ENCODE measurements at places on chromosomes 4 and X.
A peak's percentile ranks its signal among the peaks of the same experiment; 100 is the strongest.

DNA sequence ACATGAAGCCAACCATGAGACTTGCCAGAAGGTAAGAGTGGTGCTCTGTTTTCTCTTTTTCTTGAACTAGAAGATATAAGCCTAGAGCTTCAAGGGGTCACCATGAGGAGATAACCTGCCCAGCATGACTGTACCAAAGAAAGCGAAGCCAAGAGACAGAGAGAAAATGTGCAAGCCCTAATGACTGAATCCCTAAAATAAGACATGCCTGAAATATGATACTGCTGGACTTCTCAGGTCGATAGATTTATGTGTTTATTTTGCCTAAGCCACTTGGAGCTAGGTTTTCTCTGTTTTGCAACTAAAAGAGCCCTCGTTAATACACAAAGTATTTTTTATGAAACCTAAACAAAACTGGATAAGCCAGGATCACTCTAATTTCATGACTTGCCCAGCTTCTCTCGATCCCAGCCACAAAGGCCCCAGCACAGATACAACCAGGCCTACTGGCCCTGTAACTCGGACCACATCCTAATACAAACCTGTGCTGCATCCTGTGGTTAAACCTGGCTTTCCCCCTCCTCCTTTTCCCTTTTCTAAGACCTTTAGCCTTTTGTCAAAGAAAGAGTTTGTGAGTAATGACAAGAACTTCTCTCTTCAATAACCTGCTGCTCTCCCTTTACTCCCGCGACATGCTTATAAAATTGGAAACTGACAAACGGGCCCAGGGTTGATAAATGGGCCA, 185.8 kb downstream of the APBB2 start:
- no peak for DNase-seq

DNA sequence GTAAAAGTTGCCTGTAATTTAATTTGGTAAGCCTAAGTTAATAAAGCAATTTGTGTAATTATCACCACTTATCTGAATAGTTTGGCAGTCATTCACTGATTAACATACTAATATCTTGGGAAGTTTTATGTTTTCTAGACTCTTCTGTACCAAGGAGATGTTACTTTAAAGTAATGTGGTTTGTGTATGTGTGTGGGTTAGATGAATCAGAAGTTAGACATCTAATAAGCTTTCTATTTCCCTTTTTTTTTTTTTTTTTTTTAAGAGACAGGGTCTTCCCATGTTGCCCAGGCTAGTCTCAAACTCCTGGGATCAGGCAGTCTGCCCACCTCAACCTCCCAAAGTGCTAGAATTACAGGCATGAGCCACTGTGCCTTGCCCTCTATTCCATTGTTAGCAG, 5.3 kb downstream of the SLAIN2 start:
- no peak for DNase-seq

GRCh38 chr4:158146736-158147135, 26.1 kb downstream of the GASK1B start:
- DNase-seq = no peak

DNA sequence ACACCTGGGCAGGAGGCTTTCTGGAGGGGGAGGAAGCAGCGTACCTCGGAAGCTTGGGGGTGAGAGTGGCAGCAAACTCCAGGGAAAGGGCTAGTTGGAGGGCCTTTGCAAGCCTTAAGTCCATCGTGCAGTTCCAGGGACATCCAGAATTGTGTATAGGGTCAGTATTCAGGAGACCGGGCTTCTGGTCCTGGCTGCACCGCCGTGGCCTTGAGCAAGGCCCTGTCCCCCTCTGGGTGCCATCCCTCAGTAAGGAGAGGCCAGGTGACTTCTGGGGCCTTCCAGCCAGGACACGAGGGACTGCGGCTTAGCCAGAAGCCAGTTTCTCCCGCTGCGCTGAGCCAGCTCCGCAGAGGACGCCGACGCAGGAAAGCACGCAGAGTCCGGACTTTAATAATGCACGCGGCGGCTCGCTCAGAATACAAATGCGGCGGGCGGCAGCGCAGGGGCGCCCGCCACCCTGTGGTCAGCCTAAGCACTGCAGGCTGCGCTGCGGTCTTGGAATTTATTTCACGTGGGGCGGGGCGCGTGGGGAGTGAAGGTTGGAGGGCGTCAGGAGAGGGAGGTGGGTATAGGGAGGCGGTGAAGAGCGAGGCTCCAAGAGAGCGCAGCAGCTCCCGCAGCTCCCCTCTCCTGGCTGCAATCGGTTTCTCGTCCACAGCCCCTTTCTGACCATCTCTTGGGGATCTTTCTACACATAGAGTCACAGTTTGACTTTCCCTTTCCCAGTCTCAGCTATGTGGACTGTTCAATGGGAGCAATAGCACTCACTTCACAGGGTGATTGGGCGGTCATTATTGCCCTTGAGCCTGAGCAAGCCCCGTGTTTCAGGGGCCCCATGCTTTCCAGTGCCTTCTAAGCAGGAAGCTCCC, 94.1 kb upstream of the GPR50 start:
- DNase-seq = peak; percentile 23

- DNase-seq = no peak
Measured at GRCh38 chr4:24583451-24584210, 723 bp downstream of the DHX15 start.

DNA sequence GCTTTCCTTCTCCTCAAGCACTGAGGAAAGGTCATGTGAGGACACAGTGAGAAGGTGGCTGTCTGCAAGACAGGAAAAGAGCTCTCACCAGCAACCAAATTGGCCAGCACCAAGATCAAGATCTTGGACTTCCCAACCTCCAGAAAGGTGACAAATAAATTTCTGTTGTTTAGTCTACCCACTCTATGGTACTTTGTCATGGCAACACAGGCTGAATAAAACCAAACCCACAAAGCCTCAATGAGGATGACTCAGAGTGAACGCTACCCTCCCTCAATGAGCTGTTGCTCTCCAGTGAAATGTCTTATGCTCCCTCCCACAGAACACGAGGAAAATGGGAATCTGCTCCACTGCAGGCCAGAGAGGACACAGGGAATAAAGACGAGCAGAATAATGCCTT, 244.1 kb downstream of the RAB28 start:
- DNase-seq = no peak

DNA sequence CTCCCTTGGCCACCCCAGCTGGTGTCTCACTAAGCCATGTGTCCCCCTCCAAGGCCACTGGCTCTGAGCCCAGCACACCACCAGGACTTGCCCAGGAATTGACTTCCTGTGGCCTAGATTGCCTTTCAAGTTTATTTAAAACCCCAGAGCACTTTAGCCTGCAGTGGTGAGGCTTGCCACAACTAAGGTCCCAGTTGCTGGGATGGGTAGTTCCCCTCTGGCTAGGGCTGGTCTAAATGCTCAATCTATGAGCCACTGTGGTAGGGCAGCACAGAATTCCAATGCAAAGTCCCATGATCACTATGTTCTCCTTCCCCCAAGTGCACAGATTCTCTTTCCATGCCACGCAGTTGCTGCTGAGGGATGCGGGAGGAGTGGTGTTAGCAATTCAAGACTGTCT, 61.1 kb upstream of the HCCS start:
- DNase-seq = no peak

GRCh38 chr4:40446839-40447238, 111.7 kb downstream of the CHRNA9 start:
- no peak for DNase-seq

DNA sequence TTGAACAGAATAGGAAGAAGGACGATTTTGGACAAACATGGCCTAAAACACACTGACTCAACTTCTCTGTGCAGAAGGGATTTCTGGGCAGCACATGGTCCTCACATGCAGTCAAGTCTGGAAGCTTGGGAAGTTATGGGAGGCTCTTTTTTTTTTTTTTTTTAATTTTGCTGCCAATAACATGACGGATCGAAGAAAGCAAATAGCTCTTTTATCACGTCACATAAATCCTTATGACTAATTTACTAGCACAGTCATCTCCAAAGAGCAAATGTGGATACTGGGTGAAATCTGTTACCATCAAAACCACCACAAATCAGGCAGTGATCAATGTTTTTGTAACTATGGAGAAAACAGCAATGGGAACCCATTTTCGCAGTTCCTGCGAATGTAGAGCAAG, 193.3 kb upstream of the FAM9B start:
- no peak for DNase-seq

GRCh38 chrX:120456973-120457372, 12.1 kb downstream of the LAMP2 start:
- DNase-seq = no peak

- no peak for DNase-seq
Measured at GRCh38 chr4:165677081-165677480, 196.0 kb upstream of the TLL1 start.

DNA sequence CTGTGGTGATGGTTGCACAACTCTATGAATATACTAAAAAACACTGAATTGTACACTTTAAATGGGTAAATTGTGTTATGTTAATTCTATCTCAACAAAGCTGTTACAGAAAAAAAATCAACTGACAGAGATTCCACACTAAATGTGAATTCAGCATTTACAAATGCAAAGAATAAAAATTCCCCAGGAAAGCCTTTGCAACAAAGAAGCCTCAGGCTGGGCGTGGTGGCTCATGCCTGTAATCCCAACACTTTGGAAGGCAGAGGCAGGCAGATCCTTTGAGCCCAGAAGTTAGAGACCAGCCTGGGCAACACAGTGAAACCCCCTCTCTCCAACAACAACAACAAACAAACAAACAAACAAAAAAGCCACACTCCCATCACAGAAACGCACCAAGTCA, 8.9 kb downstream of the BCLAF3 start:
- no peak for DNase-seq

- no peak for DNase-seq
Measured at GRCh38 chrX:6861456-6861855, 286.1 kb upstream of the STS start.

- DNase-seq = no peak
Measured at GRCh38 chr4:121062521-121062920, 9.8 kb downstream of the NDNF start.

- DNase-seq = no peak
Measured at GRCh38 chr4:184950117-184950830, 68.0 kb upstream of the HELT start.

DNA sequence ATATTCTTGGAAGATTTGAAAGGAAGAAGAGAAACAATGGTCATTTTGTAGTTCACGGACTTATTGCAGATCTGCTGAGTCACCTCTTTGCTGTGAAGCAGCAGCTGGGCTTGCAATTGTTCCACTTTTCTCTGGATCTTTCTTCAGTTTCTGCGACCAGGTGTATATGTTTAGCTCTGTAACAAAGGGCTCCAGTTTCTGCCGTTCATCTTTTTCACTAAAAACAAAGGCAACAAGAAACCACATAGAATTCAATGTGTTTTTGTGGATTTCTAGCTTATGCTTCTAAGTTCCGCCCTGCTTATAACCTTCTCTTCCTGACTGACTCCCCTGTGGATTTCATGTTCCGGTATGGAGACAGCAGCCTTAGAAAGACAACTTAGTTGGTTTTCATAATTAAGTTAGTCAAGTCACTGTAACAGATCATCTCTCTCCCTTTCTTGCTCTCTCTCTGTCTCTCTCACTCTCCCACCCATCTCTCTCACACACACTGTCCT, 121.6 kb upstream of the EPHA5 start:
- DNase-seq = no peak

DNA sequence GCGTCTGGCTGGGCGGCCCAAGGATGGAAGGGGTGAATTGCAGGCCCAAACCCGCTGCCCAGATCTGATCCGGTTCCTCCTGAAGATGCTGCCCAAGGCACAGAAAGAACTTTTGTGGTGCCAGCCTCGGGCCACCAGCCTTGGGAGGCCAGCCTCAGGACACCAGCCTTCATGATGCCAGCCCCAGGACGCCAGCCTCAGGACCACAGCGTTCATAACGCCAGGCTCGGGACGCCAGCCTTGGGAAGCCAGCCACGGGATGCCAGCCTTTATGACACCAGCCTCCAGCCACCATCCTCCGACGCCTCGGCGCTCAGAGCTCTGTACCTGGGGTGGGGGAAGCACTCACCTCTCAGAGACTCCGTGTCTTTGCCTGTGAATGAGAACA, 107.8 kb downstream of the ADRA2C start:
- no peak for DNase-seq

GRCh38 chr4:88660446-88661294, 37.0 kb downstream of the NAP1L5 start:
- no peak for DNase-seq

- no peak for DNase-seq
Measured at GRCh38 chrX:100353326-100353725, 56.7 kb downstream of the PCDH19 start.

DNA sequence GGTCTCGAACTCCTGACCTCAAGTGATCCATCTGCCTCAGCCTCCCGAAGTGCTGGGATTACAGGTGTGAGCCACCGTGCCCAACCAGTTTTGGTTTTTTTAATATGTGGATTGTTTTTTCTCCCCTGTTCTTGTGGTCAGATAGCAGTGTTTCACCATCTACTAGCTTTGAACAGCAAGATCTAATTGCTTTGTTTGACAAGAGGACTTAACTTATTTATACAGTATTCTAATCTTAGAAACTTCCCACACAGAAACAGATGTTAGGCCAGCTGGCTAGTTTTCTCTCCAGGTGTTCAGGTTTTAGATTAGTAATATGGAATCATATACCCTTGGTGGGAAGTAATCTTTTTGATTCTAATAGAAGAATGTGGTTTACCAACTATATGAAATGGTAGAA, 12.9 kb downstream of the ING2 start:
- DNase-seq = no peak

- no peak for DNase-seq
Measured at GRCh38 chrX:8845060-8845459, 43.9 kb upstream of the FAM9A start.

DNA sequence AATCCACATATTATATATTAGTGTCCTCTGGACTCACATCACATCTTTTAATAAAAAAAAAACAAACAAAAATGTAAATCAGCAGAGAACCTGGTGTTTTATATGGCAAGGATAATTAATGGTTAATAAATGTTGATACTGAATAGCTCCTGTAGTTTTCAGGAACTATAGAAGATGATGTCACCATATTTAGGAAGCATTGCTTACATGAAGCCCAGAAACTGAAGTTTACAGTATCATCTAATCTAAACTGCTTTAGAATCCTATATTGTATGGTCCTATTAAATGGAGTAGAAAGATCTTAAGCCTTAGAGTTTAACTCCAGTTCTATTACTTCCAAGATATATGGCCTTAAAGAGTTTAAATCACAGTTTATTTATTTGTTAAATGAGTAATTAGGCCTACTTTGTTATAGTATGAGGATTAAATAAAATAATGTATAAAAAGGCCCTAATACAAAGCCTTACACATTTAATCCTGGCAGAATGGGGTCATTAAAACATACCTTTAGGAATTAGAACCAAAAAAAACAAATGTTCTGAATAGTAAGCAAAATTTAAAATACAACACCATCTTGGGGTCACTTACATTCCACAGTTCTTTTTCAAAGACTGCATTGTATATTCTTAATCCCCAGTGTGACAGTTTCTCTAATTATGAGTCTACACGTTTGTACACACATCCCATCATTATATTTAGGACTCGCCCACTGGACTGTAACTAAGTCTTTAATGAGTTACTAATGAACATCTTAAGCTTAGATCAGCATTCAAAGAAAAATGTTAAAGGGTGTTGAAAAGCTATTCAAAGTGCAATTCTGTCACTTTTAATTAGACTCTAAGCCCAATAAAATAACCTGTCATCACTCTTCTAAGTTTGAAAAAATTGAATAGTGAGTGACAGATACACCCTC, 305.9 kb downstream of the ADGRL3 start:
- DNase-seq = no peak

- DNase-seq = no peak
Measured at GRCh38 chr4:71746379-71746778, 37.5 kb downstream of the GC start.

All from stimulated activated CD8-positive, alpha-beta memory T cell treated with anti-CD3 and anti-CD28 coated beads, Interleukin-7, amount 100 ng/mL, for 1 hour (primary cell).